Dermis blood vessel endothelial cell (primary cell): ENCODE measurements at places on chromosomes 2 and 18. TPM values are rescaled to one million over a fixed set of nuclear protein-coding genes. Genes with fewer than 3 reads are reported as not detected.

The FAM110C gene
- total RNA-seq = 0.28 and 0.51 TPM in 2 replicates

The CROCC2 gene
- total RNA-seq = not detected in 2 replicates

The MRPL53 gene
- total RNA-seq = 25.9 and 33.7 TPM in 2 replicates

The TTR gene
- total RNA-seq = not detected in 2 replicates
